ENCODE measurements at places on chromosomes 12 and 14.

GRCh38 chr12:13404111-13404628 is 207.6 kb downstream of the EMP1 start:
- DNase-seq: no peak

- no peak for DNase-seq
Observed at GRCh38 chr14:101899263-101899662, 65.1 kb upstream of the DYNC1H1 start.

DNA sequence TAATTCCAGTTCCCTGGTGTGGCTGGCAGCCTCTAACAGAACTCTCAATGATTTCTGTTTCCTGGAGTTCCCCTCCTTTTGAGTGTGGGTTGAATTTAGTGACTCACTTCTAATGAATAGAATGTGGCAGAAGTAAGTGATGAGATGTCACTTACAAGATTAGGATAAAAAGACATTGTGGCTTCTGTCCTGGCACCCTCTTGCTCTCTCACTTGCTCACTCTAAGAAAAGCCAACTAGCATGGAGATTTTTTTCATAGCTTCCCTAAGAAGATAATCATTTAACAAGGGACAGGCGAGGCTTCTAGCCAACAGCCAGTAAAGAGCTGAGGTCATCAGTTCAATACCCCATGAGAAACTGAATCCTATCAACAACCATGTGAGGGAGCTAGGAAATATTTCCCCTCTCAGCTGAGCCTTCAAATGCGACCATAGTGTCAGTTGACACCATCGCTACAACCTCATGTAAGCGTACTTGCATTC is 156.7 kb downstream of the TMTC3 start:
- no peak for DNase-seq

DNA sequence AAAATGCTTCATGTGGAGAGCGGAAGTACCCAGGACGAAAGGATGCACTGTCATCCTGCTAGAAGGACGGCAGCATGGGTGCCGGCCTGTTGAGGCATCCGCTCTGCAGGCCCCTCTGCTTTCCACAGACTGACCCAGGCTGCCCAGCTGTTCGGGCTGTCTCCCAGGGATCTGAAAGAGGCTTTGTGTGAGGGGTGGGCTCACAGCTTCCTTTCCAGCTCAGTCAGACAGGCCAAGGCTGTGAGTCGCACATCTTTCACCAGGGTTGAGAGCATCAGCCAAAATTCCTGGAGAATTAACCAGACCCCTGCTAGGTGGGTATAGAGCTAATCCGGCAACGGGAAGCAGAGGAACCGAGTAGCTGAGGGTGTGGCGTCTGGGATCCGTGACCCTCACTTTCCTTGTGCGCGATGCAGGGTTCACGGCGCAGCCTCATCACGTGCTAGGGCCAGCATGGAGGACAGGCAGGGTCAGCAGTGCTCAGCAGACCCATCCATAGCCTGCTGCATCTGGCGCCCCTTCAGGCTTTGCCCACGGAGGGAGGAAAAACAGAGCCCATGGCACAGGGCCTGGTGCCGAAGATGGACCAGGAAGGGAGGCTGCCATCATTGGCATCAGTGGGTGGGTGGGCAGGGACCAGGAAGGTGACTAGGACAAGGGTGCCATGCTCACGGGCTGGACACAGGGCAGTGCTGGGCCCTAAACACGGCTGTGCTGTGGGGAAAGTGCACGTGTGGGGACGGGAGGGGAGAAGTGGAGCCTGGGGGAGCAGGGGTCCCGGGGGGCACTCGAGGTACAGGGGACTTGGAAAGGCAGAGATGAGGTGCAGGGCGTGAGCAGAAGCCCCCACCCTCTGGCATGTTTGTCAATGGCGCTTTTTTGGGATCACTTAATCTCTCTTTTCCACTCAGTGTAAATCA is 9.2 kb upstream of the SIVA1 start:
- no peak for DNase-seq

DNA sequence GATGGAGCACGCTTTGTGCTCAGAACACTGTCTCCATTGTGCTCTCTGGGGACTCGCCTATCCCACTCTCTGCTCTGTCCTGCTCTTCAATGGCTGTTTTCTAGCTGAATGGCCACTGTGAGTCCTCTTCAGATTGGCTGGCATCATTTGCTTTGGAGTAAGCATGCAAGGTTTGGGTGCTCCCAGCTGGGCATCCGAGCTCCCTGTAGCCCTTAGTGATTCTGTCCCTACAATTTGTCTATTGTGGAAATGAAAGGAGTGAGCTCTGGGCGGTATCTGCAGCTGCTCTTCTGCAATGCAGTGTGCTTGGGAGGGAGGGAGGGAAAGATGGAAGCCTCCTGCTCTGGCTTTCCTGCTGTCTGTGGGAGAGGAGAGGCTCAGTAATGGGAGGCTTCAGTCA is 84.8 kb downstream of the SMOC1 start:
- DNase-seq: no peak

DNA sequence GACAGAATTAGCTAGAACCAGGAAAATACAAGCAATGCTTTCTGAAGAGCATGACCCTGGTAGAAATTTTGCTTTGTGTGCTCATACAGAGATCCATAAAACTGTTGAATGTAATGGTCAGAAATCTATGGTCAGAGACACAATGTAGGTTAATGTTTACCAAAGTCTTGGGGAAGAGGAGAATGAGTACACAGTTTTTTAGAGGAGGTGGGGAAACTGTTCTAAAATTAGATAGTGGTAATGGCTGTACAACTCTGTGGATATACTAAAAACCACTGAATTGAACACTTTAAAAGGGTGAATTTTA is 109.5 kb upstream of the ARHGAP5 start:
- DNase-seq: no peak

DNA sequence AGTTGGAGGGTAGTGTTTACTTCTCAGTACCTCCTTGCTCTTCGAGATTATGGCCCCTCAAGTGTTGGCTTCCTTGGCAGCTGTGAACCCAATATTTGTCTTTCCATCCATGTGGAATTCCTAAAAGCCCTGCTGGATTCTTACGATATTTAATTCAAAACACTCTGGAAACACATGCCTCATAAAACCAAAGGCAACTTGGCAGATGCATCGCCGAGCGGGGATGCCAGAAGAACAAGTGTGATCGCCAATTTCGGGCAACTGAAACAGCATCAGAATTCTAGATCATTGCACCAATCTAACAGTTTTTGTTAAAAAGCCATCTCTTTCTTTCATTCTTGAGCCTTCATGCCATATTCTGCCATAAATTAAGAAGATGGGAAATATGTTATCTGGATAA is 934.4 kb downstream of the AACS start:
- no peak for DNase-seq

GRCh38 chr12:77294016-77294415 is 228.6 kb upstream of the E2F7 start:
- DNase-seq: no peak

DNA sequence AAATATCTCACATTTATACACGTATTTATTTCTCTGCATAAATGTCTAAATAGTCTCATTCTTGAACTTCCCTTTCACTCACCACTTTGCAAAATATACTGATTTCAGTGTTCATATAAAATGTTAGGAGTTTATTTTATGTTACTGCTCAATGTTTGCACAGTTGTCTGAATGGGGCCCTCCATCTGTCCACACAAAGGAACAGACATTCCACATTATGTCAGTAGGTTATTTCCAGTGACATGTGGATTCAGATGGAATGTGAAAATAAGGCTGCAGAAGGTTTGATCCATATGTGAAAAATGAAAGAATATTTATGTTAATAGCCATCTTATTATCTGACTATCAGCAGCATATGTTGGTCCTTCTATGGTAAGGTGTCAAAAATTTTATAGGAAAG is 994.4 kb upstream of the SEL1L start:
- DNase-seq: no peak

GRCh38 chr14:89805501-89805900 is 149.0 kb downstream of the EFCAB11 start:
- no peak for DNase-seq

- DNase-seq: no peak
Observed at GRCh38 chr14:35420036-35420811, 15.7 kb upstream of the NFKBIA start.

DNA sequence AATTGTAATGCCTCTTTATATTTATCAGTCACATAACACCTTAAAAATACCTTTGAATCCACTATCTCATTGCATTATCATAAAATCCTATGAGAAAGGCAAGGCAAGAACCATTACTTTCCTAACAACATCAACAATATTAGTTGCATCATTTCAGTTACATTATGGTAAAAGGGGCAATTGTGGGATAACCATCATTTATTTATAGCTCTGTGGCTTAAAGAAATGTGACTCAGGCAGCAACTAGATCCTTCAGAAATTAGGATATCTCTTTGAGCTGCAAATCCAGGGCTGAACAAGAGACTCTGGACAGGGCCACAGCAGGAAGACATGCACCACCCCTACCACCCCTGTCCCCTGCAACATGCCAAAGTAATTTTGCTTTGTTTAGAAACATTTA is 36.4 kb downstream of the EPS8 start:
- DNase-seq: no peak

DNA sequence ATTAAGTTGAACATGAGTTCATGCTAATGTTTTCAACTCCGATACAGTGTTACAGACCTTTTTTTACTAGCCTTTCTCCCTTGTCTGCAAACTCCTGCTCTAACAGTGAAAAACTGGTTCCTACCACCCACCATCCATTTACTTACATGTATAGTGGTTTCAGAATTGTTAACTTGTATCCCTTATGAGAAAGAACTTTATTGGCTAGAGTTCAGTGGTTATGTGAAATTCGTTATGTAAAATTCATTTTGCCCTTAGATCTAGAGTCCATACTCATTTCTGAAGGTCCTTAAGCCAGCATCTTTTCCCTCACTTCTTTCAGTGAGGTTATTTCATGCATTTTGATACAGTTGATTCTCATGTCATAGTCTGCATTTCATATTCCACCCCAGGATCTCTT is 51.0 kb downstream of the PRKCH start:
- DNase-seq: no peak

DNA sequence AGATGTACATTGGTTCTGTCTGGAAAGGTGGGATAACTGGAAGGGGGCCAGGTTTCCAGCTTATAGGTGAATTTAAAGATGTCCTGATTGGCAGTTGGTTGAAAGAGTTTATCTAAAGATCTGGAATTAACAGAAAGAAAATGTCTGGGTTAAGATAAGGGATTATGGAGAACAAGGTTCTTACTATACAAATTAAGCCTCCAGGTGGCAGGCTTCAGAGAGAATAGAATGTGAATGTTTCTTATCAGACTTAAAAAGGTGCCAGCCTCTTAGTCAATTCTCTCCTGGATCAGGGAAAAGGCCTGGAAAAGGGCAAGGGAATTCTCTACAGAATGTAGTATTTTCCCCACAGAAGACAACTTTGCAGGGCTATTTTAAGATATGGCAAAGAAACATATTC is 53.1 kb downstream of the CNTN1 start:
- DNase-seq: no peak

GRCh38 chr12:91817517-91817916 is 328.1 kb downstream of the BTG1 start:
- no peak for DNase-seq

DNA sequence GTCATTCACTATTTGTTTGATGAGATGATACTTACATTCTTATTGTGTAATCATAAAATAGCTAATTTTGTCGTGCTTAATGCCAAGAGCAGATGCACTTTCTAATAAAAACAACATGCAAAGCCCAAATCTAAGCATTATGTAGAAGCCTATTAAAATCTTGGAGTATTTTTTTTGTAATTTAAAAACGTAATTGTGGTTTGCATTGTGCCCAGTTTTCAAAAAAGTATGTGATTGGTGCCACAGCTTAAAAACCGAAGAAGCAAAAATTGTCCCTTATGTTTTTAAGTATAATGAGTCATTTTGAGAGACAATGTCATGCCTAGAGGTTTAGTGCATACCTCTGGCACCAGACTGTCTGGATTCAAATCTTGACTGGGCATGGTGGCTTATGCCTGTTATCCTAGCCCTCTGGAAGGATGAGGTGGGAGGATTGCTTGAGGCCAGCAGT is 464.8 kb upstream of the RGS6 start:
- DNase-seq: no peak

DNA sequence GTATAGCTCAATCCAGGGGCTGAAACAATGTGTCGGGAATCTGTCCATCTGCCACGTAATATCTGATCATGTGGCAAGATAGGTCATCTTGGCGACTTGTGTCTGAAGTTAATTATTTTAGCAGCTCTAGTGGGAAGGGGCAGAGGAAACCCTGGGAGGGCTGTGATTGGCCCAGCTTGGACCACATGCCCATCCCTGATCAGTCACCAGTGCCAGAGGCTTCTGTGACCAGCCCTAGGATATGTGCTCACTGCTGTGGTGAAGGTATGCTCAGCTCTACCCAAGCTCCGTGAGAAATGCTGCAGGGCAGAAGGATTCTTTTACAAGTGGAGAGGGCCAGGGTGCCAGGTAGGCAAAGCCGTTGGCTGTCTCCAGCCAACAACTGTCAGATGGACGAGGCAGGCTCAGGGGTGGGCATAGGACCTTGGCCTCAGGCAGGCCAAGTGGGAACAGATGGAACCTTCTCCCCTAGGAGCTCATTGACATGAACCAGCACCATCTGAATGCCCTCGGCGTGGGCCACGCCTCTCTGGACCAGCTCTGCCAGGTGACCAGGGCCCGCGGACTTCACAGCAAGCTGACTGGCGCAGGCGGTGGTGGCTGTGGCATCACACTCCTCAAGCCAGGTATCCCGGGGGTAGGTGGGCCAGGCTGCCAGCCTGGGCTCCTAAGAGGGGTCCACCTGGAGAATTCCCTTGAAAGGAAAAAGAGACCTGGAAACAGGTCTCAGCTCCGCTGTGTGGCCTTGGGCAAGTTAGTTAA is 21.1 kb downstream of the MVK start:
- no peak for DNase-seq

DNA sequence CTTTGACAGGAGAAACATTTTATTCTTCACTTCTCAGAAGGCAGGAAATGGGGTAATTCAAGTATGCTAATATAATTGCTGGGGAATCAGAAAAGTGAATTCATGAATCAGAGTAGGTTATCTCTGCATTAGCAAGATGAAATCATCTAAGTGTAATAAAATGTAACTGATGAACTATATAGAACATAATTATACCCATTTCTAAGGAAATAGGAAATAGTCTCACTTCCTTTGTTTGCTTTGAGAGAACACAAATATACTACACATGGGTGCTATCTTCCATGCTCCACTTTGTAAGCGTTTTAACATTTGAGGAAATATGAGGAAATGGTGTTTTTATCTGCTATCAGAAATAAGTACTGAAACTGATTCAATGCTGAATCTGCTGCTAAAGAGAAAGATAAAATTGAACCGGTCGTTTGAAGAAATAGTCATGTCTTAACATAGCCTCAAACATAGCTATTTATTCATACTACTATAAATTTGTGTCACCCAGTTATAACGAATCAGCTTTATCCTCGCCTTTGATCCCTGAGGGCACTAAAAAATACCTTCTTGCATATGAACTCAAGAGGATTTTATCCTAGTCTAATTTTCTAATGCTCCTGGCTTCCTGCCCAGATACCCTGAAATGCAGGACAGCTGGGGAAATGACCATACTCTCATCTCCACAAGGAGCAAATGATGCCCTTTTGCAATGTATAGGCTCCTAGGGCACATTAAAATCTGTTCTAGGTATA is 696.0 kb downstream of the C12orf50 start:
- DNase-seq: no peak

- no peak for DNase-seq
Observed at GRCh38 chr14:23028799-23029198, 5.9 kb downstream of the PSMB5 start.

GRCh38 chr14:69711477-69711876 is 55.5 kb upstream of the SRSF5 start:
- DNase-seq: no peak

GRCh38 chr14:41830714-41831406 is 224.2 kb downstream of the LRFN5 start:
- no peak for DNase-seq

- DNase-seq: no peak
Observed at GRCh38 chr14:88987516-88987915, 163.1 kb downstream of the TTC8 start.

- no peak for DNase-seq
Observed at GRCh38 chr14:101508196-101508947, 52.9 kb upstream of the DIO3 start.

Measured in stimulated activated CD4-positive, alpha-beta T cell treated with anti-CD3 and anti-CD28 coated beads, Interleukin-1b, Interleukin-23, amount 100 ng/mL, for 4 hours (primary cell).